Mammary epithelial cell (primary cell): ENCODE measurements at places on chromosomes 2 and 18. TPM values are rescaled to one million over a fixed set of nuclear protein-coding genes. Genes with fewer than 3 reads are reported as not detected.
A peak's percentile ranks its signal among the peaks of the same experiment; 100 is the strongest.

- no peak for DNase-seq
Observed at GRCh38 chr2:24452502-24452885, 38.6 kb upstream of the NCOA1 start.

DNA sequence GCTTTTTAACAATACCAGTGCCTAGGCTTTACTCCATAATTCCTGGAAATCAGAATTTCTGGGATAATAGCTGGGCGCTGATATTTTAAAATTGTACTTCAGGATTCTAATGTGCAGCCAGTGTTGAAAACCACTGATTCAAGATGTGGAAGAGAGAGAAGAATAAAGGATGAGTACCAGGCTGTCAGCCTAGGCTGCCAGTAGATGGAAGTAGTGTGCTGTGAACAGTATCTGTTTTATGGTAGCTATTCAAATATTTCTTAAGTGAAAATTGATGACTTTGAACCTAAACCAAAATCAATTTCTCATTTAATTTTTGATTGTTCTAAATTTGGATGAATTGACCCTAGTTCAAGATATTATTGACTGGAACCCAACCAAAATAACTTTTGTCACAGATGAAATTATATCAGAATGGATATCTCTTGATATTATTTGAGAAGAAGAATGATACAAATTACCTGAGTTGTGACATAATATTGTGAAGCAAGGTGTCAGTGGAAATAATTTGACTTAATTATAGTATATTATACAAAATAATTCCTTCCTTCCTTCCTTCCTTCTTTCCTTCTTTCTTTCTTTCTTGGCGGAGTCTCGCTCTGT is 88.0 kb downstream of the COMMD1 start:
- peak; percentile 44 for DNase-seq

Gene NMUR1
- not detected for polyA plus RNA-seq

Gene SERPINB12
- polyA plus RNA-seq = not detected

- DNase-seq = no peak
Observed at GRCh38 chr2:63676135-63676534, 87.4 kb downstream of the MDH1 start.

Gene FAM228A
- not detected for polyA plus RNA-seq

Gene SRD5A2
- not detected for polyA plus RNA-seq

GRCh38 chr2:133765658-133766057 is 197.4 kb upstream of the NCKAP5 start:
- no peak for DNase-seq

DNA sequence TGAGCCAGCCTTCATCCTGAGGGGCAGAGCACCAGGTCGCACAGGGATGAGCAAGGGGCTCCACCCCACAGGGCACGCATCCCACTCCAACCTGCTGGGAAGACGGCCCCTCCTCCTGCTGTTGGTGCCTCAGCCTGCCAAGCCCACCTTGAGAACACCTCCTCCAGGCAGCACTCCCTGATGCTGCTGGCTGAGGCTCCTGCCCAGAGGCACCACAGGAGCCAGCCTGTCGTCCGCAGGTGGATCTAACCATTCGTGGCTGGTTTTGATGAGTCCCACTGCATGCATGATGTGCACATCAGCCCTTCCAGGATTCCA is 58.4 kb downstream of the BIN1 start:
- no peak for DNase-seq

DNA sequence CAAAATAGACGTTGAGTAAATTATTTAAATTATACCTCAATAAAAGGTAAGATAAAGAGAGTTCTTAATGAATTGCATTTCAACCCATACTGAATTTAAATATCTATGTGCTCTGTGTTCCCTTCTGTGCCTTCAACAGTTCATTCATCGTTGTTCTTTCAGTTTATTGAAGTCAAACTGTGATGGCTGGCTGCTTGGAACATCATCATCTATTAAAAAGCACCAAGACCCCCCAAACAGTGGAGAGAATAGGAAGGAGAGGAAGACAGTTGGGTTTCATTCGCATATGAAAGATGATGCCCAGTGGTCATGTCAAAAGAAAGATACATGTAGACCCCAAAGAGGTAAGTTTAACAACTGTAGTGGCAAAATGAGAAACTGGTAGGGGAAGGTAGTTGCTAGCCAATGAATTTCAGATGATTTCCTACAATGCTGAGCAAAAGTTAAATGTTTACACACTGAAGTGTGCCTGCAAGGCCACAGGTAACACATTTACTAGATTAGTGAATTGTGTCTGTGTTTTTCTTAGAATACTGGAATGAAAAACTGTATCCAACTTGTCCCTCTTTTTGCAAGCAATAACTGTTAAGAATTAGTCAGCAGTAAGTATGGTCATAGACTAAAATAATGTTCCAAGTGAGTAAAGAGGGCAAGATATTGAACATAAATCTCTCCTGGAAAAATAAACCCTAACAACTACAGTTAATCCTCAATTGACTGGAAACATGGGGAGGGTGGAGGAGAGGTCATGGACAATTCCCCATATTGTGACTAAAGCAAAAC is 331.3 kb downstream of the KIAA1328 start:
- no peak for DNase-seq

- peak; percentile 46 for DNase-seq
Observed at GRCh38 chr2:52536929-52537460, 1230.6 kb upstream of the CHAC2 start.

DNA sequence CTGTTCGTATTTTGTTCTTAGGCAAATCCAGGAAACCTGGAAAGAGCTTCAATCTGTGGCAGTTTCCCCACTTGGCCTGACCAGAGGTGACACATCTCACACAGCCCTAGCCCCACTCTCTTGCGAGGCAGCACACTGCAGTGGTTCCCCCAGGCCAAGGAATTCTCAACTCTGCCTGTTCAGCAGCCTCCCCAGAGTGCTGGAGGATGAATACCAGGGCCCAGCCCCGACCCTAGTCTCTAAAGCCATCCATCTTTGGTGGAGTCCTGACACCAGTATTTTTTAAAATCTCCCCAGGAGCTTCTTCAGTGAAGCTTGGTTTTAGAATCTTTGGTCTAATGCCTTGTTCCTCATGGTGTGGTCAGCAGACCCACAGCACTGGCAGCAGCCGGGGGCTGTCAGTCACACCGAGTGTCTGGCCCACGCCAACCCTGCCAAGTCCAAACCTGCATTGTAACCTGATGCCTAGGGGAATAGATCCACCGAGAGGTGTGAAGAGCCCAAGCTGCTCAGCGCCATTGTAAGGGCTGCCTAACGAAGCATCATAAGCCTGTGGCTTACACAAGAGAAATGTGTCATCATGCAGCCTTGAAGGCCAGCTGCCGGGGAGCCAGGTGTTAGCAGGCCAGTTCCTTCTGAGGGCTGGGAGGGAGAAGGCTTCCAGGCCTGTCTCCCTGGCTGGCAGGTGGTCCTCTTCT is 428.7 kb upstream of the ID2 start:
- DNase-seq = no peak

Gene PLEKHH2
- polyA plus RNA-seq = 0.94 TPM

Gene NR4A2
- 0.26 TPM for polyA plus RNA-seq

Gene REG3A
- not detected for polyA plus RNA-seq

DNA sequence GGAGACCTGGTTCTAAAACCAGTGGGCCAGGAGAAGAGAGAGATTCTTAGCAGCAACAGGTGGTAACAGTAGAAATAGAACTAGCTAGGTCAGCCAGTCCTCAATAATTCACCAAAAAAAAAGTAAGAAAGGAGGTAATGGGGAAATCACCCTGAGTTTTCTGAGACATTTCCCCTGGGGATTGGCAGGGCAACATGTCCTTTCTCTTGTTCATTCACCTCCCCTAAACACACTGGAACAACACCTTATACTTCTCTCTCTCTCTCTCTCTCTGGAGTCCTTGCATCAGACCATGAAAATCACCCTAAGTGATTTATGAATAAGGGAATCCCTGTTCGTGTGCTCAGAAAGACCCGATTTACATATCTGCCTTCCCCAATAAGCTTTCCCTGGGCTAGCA is 64.8 kb downstream of the COX7A2L start:
- no peak for DNase-seq

Gene ASB18
- not detected for polyA plus RNA-seq

GRCh38 chr2:104547221-104547620 is 306.7 kb upstream of the POU3F3 start:
- DNase-seq = no peak

- DNase-seq = no peak
Observed at GRCh38 chr2:109499566-109499965, 114.2 kb downstream of the SEPTIN10 start.

Gene GATA6
- 0.62 TPM for polyA plus RNA-seq

Gene POLE4
- 34.3 TPM for polyA plus RNA-seq

DNA sequence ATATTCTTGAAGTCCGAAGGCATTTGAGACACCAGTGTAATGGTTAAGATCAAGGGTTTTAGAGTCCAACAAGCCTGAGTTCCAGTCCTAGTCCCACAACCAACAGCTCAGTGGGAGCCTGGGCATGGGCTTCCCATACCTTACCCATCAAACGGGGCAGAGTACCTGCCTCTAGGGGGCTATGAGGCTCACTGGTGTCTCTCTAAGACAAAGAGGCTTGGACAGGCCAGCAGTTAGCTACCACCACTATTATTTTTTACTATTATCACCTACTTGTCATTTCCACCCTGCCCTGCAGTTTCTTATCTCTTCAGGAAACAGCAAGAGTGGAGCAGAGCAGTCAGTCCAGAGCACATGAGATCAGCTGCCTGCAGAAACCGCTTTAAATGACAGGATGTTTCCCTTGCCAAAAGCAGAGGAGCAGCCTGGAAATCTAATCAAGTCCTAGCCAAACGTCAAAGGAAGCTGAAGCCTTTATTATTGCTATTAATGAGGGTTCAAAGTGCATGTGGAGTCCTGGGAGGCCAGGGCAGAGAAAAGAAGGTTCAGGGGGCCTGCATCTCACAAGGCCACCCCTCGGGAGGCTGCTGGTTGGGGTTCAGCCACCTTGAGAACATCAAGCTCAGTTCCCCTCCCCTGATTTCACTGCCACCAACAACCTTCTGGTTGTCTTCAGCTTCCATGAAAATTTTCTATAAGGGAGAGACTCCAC is 66.6 kb downstream of the STPG4 start:
- DNase-seq = peak; percentile 18

GRCh38 chr2:159959136-159959535 is 103.3 kb downstream of the PLA2R1 start:
- no peak for DNase-seq

GRCh38 chr18:48024009-48024512 is 93.6 kb upstream of the SMAD2 start:
- no peak for DNase-seq

GRCh38 chr18:3706279-3707097 is 256.5 kb downstream of the TGIF1 start:
- DNase-seq = no peak

- DNase-seq = no peak
Observed at GRCh38 chr18:55001394-55002024, 42.2 kb upstream of the CCDC68 start.
